ENCODE measurements at places on chromosomes 12 and 14.

- DNase-seq, result peak; percentile 60
Measured at GRCh38 chr12:92928421-92928961, 604 bp downstream of the EEA1 start.

- DNase-seq, result no peak
Measured at GRCh38 chr12:76010732-76011458, 20.7 kb downstream of the PHLDA1 start.

GRCh38 chr12:109714141-109714912, 702 bp downstream of the FAM222A start:
- peak; percentile 43 for DNase-seq

GRCh38 chr12:73726881-73727280, 810.8 kb upstream of the ATXN7L3B start:
- DNase-seq, result no peak

GRCh38 chr12:100706033-100706432, 88.5 kb upstream of the ANO4 start:
- DNase-seq, result no peak

- DNase-seq, result no peak
Measured at GRCh38 chr14:76887191-76887590, 61.0 kb downstream of the LRRC74A start.

- DNase-seq, result no peak
Measured at GRCh38 chr12:53552361-53553327, 45.4 kb upstream of the NPFF start.

DNA sequence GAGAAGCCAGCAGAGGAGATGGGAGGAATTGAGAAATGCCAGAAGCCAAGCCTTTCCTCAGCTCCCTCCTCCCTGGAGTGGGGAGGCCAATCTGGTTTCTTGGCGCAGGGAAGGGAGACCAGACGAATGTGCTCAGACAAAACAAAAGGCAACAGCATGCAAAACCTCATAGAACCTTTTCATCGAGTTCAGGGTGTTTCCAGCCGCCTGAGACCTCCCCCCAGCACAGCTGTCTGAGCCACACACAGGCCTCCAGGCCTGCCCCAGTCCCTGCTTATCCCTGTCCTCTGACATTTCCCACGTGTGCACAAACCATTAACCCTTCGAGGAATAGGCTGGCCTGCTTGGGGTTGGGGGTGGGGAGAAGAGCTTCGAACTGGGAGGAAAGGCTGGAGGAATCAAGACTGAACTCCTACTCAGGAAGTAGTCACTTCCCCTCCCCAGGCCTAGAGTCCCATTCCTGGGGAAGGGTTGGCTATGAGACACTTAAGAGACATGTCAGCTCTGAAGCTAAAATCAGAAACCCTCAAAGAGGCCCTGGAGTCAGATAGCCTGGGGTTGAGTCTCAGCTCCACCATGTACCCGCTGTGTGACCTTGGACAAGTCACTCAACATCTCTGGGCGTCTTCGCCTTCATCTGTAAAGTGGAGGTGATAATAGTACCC, 10.7 kb downstream of the TBX3 start:
- DNase-seq, result no peak

- no peak for DNase-seq
Measured at GRCh38 chr12:116975779-116976393, 65.1 kb downstream of the FBXW8 start.

DNA sequence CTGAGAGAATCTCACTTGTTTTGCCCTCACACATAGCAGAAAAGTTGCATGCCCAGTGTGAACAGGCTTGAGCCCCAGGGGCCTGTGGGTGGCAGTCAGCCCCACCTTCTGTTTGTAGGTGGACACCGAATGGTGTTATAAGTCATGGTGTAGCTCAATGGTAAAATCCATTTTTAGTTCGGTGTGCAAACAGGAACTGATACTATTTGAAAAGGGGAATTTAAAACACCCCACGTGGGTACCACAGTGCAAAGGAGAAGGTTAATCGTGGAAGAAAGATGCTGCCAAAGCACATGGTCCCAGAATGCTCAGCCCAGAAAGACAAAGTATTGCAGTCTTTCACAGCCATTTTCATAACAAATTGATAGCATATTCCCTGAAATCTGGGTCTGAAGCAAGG, 71.8 kb upstream of the GZMB start:
- DNase-seq, result no peak

GRCh38 chr14:27091973-27092372, 494.1 kb upstream of the NOVA1 start:
- no peak for DNase-seq

GRCh38 chr12:130444061-130444460, 106.4 kb downstream of the PIWIL1 start:
- DNase-seq, result no peak

DNA sequence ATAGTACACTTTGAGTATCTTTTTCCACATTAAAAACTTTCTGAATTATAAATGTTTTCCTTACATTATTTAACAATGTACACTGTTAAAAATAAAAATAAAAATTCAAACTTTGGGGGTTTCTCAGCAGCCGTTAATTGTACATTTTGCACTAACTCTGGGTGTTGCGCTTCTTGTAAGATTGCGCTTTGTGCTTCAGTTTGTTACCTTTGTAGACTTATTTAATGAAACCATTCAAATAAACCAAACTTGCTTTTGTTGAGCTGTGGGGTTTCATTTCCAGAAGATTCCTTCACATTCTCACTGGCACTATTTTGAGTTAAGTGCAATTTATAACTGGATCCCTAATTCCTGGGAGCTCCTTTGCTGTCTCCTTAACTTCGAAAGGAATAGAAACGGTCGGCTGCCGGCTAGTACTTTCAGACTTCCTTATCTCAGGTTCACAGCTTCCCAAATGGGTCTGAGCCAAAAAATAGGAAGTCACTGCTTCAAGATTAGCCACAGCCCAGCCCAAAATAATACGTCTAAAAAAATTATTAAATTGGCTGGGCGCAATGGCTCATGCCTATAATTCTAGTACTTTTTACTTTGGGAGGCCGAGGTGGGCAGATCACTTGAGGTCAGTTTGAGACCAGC, 38.2 kb downstream of the RAD52 start:
- no peak for DNase-seq

- no peak for DNase-seq
Measured at GRCh38 chr12:3432176-3432742, 58.7 kb upstream of the PRMT8 start.

DNA sequence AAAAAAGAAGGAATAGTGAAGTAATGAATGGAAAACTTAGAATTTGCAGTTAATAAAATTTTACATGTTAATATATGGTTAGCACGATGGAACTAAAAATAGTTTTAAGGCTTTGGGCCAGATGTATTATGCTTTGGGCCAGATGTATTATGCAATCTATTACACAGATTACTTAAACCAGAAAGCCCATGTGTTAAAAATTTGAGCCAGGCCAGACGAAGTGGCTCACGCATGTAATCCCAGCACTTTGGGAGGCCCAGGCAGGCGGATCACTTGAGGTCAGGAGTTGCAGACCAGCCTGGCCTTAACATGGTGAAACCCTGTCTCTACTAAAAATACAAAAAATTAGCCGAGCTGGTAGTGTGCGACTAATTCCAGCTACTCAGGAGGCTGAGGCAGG, 17.2 kb downstream of the IFT81 start:
- DNase-seq, result no peak

DNA sequence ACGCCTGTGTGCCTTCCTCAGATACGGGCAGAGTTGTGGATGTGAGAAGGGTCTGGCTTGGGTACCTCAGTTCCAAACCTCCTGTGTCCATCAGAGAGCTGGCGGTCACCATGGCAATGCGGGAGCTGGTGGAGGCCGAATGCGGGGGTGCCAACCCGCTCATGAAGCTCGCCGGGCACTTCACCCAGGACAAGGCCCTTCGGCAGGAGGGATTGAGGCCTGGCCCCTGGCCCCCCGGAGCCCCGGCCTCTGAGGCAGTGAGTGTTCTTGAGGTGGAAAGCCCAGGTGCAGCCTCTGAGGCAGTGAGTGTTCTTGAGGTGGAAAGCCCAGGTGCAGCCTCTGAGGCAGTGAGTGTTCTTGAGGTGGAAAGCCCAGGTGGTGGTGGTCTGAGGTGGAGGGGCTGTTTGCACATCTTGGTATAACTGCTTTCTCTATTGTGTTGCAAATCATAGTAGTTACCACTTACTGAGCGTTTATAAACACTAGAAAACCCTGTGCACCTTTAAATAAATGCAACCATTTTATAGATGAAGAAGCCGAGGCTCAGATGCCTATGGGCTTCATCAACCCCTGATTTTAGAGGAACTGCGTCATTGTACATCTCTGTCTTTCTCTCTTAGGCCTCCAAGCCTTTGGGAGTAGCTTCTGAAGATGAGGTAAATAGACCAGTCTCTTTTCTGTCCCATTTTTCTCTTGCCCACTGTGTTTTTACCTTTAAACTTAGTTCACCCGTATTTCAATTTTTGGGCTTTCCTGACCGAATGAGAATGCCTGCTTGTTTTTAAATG, 976 bp downstream of the PEX5 start:
- no peak for DNase-seq

DNA sequence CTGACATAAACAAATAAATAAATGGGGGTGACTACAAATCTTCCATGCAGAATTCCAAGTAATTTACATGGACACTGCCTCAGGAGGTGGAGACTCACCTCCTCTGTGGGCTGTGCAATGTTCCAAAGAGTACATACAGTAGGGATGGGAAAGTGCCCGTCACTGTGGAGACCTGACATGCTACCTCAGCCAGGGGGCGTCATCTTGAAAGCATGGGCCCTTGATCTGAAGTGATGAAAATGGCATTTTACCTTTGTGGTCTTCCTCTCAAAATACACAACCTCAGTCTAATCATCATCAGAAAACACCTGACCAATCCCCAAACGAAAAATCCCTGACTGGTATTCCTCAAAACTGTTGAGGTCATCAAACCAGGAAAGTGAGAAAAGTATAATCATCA, 48.4 kb downstream of the ANAPC7 start:
- no peak for DNase-seq
